ENCODE measurements at places on chromosomes 1 and 21.

GRCh38 chr1:64005801-64006200, 197.6 kb upstream of the UBE2U start:
- no peak for DNase-seq

DNA sequence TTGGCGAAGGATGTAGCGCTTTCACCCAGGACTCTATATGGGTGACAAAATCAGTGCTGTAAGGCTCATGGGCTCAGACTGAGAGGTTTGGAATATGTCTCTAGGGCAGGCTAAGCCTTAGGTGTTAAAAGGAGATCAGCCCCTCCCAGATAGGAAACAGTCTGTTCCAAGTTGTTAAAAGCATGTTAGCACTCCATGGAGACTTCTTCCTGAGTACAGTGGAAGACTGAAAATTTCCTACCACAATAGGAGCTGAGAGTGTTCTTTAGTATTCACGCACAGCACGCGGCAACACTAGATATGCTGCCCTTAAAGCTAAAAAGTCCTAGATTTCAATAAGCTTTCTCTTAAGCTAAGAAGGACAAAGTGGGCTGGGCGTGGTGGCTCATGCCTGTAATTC, 122.1 kb downstream of the TRABD2B start:
- no peak for DNase-seq

- DNase-seq: no peak
Measured at GRCh38 chr1:184518736-184519357, 132.0 kb downstream of the C1orf21 start.

GRCh38 chr1:52140633-52141512, 1.0 kb upstream of the ZFYVE9 start:
- no peak for DNase-seq

DNA sequence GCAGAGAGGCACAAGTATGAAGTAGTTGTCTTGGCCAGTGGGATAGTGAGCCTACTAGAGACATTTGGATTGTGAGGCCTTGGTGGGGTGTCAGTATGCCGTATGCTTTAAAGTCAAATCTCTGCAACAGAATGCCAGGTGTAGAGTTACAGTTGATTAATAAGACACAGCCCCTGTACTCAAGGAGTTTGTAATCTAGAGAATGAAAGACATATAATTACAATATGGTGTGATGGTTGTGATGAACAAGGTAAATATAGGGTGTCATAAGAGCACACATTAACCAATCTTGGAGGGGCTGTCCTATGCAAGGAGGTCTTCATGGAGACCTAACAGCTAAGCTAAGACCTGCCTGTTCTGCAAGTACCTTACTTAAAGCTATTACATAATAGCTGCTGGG, 113.1 kb downstream of the ATF6 start:
- no peak for DNase-seq

GRCh38 chr21:45091550-45092322, 17.4 kb downstream of the ADARB1 start:
- DNase-seq: no peak

- DNase-seq: no peak
Measured at GRCh38 chr1:87428367-87428766, 99.7 kb downstream of the LMO4 start.

GRCh38 chr1:5998051-5998905, 6.1 kb upstream of the NPHP4 start:
- DNase-seq: no peak

GRCh38 chr1:198647055-198647454, 8.2 kb downstream of the PTPRC start:
- no peak for DNase-seq

GRCh38 chr1:90502696-90503095, 214.4 kb downstream of the BARHL2 start:
- DNase-seq: no peak

- no peak for DNase-seq
Measured at GRCh38 chr1:185158800-185159199, 1.8 kb downstream of the SWT1 start.

GRCh38 chr1:172107316-172107975, 266.1 kb downstream of the DNM3 start:
- DNase-seq: no peak

GRCh38 chr1:26102119-26102518, 9.5 kb upstream of the PDIK1L start:
- DNase-seq: no peak

GRCh38 chr1:202625416-202626360, 84.6 kb downstream of the SYT2 start:
- DNase-seq: no peak

GRCh38 chr21:33568448-33568847, 20.0 kb downstream of the DONSON start:
- DNase-seq: no peak

DNA sequence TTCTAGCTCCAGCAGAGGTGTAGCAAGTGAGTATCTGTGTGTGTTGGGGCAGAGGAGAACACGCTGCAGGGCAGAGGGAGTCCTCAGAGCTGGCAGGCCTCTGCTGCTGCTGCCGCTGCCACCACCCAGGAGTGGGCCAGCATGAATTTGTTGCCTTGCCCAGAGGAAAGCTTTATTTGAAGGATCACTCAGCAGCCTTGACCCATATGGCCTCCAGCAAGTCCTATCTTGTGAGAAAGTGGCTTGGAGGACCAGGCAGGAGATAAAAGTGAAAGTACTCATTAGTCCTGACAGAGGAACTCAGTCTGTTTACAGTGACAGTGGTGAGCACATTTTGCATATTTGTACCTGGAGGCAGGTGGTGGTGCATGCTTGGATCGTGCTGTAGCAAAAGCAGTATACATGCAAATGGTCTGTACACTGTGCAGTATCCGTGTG, 3.1 kb downstream of the TRAF5 start:
- no peak for DNase-seq

DNA sequence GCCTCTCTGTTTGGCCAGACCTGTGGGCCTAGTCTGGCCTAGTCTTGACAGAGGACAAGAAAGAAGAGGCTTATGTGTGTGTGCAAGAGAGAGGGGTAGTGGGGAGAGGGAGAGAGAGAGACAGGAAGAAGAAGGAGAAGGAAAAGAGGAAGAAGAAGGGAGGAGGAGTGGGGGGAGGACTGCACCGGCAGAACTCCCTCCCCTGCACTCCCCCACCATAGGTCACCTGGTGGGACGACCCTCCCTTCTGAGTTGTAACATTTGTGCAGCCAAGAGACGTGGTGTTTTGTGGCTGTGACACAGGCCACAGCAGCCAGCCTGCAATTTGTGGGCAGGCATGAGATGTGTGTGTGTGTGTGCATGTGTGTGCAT, 4.3 kb downstream of the INAVA start:
- no peak for DNase-seq

- DNase-seq: no peak
Measured at GRCh38 chr1:192852001-192852947, 43.4 kb downstream of the RGS2 start.
